Occipital lobe (tissue), 3 donors: ENCODE measurements at places on chromosomes 7 and 10. TPM values are rescaled to one million over a fixed set of nuclear protein-coding genes. Genes with fewer than 3 reads are reported as not detected.

SUN3 gene
- not detected for total RNA-seq

TSPAN33 gene
- total RNA-seq = 4.7 TPM

CLDN4 gene
- 0.31 TPM for total RNA-seq

CYP2W1 gene
- not detected for total RNA-seq

TET1 gene
- total RNA-seq = 33.5 TPM

GRCh38 chr10:59098831-59099452 lies 77.5 kb upstream of the PHYHIPL start:
- DNase-seq = no peak

- no peak for DNase-seq
Observed at GRCh38 chr7:112283382-112283910, 77.0 kb downstream of the ZNF277 start.

DNA sequence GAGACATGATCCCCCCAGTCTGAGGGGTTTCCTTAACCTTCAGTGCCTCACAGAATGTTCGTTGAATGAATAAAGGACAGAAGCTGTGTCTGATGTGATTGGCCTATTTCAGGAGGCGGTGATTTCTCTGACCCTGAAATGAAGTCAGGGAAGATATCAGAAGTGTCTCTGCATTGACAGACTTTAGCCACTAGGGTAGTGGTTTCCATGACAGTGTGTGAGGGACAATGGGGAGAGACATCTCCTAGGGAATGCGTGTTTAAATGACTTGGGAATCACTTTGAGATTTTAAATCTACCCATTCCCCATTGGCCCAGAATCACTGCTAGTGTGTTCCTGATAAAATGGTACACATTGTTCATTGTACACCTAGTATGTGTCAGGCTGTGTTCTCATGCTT lies 132.0 kb downstream of the CFAP58 start:
- no peak for DNase-seq

DNA sequence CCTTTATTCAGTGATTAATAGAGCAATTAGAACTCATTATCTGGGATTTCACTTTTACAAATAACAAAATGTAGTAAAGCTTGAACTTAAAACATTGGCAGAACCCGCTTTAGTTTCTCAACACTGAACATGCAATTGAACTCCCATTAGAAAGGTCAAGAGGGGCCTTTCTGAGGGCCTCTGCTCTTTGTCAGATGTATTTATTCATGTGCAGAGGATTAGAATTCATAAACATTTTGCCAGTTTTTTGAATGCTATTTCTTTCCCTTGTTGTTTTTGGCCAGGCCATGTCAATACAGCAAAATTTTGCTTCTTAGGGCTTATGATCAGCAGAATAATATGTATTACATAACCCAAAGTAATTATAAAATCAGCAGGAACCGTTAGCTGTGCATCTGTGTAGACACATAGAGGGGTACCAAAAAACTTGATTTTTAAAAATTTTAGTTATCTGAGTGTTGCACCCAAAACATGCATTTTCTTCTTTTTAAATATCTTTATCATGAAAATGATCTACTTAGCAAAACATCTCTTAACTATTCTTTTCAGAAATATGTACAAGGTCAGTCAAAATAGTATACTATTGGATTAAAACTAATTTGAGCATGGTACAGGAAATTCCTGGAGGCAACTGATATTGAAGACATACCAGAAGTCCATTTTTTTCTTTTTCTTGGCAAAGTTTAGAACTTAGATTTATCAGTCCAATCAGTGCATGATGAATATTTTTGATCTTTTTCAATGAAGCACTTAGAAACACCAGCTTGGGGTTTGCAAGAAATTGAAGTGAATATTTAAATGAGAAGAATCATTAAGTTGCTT lies 177.5 kb downstream of the TWIST1 start:
- no peak for DNase-seq

- DNase-seq = peak; percentile 4
Observed at GRCh38 chr7:16130111-16131110, 290.9 kb downstream of the CRPPA start.

GRCh38 chr7:131648491-131648890 lies 92.1 kb upstream of the PODXL start:
- DNase-seq = no peak

DNA sequence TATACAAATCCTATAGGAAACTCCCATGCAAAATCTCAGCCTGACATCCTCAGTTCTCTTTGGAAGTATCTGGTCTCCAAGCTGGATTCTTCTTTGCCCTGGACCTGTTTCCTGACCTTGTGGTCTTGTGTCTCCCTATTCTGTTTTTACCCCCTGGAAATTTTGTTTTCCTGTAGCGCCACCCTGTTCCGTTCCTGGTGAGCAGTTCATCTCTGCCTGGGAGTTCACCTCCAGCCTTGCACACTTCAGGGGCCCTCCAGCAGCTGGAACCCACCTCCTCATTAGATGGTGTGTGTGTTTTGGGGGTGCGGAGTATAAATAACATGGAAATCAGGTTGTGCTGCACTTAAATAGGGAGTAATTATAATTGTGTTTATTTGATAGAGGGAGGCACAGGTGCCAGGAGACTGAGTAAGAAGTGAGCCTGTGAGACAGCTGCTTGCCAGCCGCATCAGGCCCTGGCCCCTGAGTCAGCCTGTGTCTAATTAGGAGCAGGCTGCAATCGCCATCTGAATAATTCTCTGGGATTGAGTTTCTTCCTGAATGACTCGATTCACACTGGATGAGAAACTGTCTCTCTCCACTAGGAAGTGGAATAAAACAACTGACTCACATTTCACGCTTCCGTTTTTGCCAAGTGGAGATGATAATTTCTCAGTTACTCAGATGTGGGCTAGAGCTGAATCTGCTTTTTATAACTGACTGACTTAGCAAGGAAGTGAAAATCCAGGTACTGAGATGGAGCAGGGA lies 69.4 kb upstream of the HECTD2 start:
- DNase-seq = peak; percentile 48

DNA sequence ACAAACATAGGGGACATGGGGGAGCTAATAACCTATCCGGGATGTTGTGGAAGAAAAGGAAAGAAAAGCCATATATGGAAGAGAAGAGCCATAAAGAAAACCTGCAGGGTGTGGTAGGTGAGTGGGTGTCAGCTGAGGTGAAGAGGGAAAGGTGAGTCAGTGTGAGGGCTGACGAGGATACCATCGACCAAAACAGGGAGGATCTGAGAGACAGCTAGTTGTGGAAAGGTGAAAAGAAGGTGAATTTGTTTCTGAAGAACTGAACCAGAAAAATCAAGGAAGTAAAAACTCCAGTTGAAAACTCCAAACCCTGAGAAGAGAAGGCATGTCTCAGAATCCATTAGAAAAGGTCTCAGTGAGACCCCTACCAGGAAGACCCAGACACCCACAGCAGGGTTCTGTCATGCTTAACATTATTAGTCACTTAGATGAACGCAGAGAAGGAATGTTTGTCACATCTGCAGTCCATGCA lies 4.1 kb downstream of the BLNK start:
- no peak for DNase-seq

DNA sequence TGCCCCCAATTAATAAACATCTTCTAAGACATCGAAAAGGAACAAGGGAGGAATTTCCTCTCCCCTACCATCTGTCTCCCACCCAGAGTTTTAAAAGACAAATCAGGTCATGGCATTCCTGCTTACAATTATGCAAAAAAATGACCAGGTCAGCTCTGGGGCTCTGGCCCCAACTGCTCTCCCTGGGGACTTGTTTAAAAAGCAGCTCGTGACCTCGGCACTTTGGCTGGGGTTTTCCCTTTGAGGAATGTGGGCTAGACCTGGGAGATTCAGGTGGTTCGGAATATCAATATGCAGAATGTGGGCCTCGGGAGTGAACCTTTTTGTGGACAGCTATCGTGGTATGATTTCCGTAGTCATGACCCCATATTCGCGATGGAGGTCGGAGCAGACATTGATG lies 648 bp upstream of the RADIL start:
- DNase-seq = no peak

GRCh38 chr10:11827414-11827813 lies 4.3 kb downstream of the PROSER2 start:
- DNase-seq = no peak

- no peak for DNase-seq
Observed at GRCh38 chr7:38368191-38368605, 94.8 kb upstream of the TARP start.

DNA sequence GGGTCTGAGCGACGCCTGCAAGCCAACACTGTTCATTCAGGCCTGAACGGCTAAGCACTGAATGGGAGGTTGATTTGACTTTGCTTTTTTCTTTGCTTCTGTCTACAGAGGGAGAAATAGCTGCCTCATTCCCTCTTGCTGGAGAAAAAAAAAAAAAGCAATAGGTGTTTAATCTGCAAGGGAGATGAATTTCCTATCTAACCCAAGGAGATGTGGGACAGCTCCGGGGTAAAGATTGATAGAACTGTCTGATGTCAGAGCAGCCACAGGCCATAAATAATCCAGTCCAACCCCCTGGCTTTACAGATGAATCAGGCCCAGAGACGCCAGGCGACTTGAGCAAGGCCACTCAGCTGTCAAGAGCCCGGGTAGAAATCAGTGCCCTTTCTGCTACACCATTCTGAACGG lies 168.0 kb downstream of the ARHGAP12 start:
- DNase-seq = no peak

DNA sequence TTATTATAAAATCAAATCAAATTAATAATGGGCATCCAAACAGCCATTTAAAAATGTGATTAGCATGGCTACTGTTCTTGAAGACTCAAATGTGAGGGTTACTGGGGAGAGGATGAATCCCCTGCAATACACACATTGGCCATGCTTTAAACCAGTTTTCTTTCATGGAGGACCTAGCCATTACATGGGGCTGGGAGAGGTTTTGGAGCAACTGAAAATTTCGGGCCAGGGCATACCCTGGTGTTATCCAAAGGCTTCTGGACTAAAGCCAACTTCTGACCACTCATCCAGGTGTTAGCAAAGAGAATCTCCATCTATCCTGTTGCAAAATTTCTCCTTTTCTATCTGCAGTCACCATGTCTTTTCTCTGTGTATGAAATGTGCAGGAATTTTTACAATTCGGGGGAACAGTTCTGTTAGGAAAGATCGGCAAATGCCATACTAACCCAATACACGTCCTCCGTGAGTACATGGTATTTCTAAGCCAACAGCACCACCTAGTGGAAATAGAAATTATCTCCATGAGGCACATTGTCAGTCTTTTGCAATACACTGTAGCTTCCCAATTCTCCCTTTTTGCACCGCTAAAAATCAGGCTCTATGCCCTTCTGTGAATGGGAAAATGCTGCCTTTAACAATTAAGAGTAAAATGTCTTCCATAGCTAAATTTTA lies 47.0 kb upstream of the ZNF107 start:
- no peak for DNase-seq

DNA sequence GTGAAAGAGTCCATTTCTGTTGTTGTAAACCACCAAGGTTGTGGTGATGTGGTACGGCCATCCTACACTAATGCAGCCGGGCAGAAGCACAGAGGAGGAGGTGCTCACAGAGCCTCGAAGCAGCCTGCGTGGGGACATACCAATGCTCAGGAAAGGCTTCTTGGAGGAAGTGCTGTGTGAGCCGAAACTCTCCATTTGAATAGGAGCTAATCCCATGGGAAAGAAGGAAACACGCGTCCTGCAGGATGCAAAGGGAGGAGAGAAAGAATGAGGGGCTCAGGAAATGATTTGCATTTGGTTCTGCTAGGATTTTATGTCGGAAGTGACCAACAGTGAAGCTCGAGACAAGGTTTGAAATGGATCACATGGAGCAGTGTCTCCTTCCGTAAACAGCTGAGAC lies 477.9 kb upstream of the ANKRD30A start:
- DNase-seq = no peak

DNA sequence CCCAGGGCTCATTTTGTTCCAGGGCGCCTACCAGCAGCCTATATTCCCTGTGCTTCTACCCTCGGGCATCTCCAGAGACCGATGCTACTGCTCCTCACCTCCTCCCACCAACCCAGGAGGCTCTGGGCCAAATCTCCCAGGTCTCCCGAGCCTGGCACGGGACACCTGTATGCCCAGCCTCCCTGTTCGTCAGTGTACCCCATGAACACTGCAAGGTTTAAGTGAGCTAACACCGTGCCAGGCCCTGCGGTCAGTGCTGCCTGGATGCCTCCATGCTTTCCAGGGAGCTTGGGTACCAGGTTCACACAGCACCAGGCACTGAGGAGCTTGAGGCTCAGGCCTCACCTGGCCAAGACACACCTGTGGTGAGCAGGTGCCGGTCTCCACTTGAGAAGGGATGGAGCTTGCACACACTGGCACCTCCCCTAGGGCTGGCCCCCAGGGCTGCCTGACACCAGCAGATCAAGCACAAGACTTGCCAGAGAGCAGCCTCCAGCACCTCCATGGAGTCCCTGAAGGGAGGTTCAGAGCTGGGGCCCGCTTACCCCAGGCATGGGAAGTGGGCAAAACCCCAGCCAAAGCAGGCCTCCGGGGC lies 80.3 kb downstream of the FAM53B start:
- DNase-seq = no peak

DNA sequence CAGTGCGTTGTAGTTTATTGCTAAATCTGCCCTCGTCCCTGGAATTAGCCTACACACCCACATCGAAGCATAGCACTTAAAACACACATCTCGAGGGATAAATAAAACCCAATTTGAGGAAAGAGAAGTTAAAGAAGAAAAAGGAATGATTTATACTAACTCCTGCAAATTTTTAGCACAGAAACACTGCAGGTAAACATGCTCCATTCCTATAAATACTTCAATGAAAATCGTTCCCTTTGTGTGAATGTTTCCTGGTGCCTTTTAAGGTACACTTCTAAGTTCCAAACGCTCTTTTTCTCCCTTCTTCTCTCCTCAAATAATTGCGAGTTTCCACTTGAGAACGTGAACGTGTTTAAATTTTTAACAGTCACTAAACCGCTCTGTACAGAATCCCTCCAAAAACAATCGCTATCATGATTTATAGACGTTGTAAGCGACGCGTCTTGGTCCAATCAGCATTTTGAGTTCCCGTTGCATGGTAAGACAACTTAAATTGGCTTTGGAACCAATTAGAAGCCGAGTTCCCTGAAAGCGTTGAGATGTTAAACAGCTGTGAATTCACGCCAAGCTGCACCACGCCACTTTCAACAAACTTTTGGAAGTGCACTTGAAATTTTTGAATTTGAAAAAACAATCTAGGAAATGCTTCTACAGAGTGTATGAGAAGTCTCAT lies 12.5 kb upstream of the EBLN1 start:
- DNase-seq = no peak

DNA sequence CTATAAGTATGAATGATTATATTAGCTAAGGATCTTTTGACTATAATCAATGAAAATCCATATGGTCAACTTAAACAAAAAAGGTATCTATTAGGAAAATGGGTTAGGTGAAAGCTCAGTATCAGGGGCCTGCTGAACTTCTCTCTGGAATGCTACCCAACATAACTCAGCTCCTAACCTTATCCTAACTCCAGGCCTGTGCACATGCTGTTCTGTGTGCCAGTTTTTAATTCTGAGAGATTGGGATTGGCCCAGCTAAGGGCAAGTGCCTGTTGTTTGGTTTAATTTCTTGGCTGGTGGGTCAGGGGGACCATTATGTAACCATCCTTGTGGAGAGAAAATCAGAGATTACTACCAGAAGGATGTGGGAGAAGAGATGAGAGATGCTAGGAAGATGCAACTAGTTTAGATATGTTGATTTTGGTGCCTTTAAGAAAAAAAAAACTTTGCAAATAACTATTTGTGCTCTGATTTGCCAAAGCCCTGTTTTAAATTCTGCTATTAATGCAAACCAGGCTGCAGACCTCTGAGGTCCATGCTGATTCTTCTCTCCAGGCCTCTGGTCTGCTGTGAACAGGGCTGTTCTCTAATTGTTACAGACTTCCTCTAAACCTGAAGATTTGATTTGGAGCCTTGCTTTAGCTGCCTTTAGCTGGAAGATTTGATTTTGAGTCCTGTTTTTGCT lies 23.9 kb upstream of the HDAC9 start:
- no peak for DNase-seq

- no peak for DNase-seq
Observed at GRCh38 chr10:126301701-126302475, 86.4 kb downstream of the ADAM12 start.
